ENCODE measurements at places on chromosomes 12 and 14.

DNA sequence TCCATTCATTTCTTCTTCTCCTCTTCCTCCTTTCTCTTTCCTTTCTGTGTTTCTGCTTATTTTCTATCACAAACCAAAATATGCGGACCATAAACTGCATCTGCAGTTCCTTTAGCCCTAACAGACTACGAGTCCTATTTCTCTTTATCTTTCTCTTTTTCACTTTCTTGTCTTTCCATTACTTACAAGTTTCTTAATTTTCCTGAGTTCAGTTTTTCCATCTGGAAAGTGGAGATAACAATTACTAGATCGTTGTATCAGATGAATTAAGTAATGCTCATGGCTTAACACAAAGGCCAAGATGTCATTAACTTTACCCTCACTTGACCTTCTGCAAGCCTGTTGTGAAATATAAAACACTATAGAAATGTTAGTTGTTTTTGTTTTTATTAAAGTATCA lies 983 bp upstream of the COPS7A start:
- no peaks in the 10 kb centered on the region for H3K27me3 ChIP-seq
- H3K4me3 ChIP-seq: no peak overlapping the region
- H3K4me1 ChIP-seq: peaks cover 30% of the 10 kb centered on the region
- H3K36me3 ChIP-seq: peaks cover 1% of the 10 kb centered on the region

DNA sequence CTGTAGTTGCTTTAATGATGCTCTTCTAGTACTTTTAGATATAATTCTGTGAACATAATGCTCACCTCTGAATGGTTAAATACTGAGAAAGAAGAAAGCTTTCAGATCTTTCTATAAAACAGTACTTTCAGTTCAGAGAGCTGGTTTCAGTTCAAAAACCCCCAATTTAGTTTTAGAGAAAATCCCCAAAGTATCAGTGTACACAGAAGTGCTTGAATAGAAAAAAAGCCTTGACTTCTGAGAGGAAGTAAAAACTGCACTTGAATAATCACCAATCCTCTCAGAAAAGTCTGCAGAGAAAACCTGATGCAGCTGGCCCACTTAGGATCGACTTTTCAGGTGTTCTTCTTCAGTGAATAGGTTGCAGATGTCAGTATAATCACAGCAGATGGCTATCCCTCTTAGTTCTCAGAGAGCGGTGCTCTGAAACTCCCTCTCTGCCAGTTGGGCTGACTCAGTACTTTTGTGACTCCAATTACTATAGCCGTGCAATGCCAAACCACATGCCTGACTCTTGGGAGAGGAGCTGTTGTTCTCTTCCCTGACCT lies 616.3 kb downstream of the LRFN5 start:
- no peaks in the 10 kb centered on the region for H3K4me1 ChIP-seq
- H3K27ac ChIP-seq: no peak overlapping the region
- no peaks in the 10 kb centered on the region for H3K36me3 ChIP-seq
- DNase-seq: no peak

GRCh38 chr12:58388261-58388660 lies 446.9 kb downstream of the ATP23 start:
- no peaks in the 10 kb centered on the region for H3K27me3 ChIP-seq
- no peaks in the 10 kb centered on the region for H3K36me3 ChIP-seq
- no peak for DNase-seq
- H3K4me1 ChIP-seq: no peaks in the 10 kb centered on the region
- no peak overlapping the region for H3K27ac ChIP-seq

GRCh38 chr12:47222520-47223030 lies 142.8 kb upstream of the AMIGO2 start:
- H3K36me3 ChIP-seq: peaks cover 50% of the 10 kb centered on the region
- peak overlapping the region; percentile 67 for H3K4me3 ChIP-seq
- no peak for DNase-seq
- peak overlapping the region; percentile 99 for H3K27ac ChIP-seq

GRCh38 chr14:71824816-71825215 lies 107.4 kb upstream of the RGS6 start:
- no peaks in the 10 kb centered on the region for H3K4me1 ChIP-seq
- peaks cover 17% of the 10 kb centered on the region for H3K27me3 ChIP-seq
- H3K27ac ChIP-seq: no peak overlapping the region
- no peaks in the 10 kb centered on the region for H3K36me3 ChIP-seq
- H3K4me3 ChIP-seq: no peak overlapping the region

DNA sequence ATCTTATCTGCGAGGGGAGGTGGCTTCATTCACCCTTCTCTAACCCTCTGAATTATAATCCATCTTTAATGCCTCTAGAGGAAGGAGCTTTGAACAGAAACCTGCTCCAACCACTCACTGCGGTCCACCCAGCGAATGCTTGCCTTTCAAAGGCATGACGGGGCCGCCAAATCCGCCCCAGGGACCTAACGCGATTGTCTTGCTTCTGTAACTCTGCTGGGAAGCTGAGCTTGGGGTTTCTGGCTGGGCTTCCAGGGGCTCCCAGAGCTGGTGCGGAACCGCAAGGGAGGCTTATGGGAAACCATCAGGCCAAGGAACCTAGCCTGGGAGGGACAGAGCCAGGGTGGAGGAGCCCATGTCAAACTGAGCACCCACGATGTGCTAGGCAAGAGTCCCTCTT lies 231.2 kb upstream of the LHX5 start:
- no peak for DNase-seq
- H3K4me1 ChIP-seq: no peaks in the 10 kb centered on the region
- H3K27me3 ChIP-seq: peaks cover 29% of the 10 kb centered on the region
- H3K36me3 ChIP-seq: no peaks in the 10 kb centered on the region
- H3K27ac ChIP-seq: no peak overlapping the region

Measured in activated T-cell treated with anti-CD3 and anti-CD28 coated beads, Interleukin-2, amount 50 U/mL, for 72 hours (primary cell).